ENCODE measurements at places on chromosomes 13 and 19.

DNA sequence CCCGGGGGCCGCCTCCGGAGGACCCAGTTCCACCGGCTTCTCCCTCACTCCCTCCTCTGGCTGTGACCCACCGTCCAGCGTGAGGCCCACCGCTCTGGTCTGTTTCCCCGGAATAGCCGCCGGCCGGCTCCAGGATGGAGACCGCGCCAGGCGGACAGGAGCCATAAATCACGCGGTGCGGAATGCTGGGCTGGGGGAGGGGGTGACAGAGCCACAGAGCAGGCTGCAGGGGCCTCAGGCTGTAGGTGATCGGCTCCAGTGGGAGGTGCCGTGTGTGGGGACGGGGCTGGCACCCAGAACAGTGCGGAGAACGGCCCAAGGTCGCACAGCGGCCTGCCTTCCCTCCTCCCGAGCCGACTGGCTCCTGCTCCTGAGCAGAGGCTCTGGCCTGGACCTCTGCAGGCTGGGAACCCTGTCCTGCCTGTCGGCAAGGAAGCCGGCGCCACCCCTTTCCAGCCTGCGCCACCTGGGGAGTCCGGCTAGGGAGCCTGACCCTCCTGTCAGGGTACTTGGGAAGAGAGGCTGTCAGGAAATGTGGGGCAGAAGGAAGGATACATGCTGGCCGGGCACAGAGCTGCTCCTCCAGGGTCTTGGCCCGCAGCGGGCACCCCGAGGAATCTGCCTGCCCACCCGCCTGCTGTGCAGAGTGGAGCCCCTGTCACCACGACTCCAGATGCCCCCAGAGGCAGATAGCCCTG, 8.3 kb downstream of the PIAS4 start:
- no peak for DNase-seq

- no peak for DNase-seq
These were observed 192.9 kb downstream of the DCT start for GRCh38 chr13:94286581-94286980.

DNA sequence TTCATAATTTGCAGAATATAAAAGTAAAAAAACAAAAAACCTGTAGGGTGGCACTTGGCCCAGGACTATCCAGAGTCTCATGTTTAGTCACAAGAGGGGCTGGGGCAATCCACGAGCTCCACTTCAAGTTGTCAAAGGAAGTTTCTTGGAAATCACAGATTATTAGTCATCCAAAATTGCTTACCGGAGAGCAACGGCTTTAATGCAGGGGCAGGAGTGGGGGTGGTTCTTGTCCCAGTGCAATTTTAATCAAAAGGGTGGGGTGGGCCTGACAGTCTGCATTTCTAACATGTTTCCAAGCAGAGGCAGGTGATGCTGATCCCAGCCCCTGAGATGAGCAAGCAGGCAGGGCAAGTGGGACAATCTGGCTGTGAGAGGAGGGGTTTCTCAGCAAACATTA, 233.9 kb downstream of the ABCC4 start:
- no peak for DNase-seq

DNA sequence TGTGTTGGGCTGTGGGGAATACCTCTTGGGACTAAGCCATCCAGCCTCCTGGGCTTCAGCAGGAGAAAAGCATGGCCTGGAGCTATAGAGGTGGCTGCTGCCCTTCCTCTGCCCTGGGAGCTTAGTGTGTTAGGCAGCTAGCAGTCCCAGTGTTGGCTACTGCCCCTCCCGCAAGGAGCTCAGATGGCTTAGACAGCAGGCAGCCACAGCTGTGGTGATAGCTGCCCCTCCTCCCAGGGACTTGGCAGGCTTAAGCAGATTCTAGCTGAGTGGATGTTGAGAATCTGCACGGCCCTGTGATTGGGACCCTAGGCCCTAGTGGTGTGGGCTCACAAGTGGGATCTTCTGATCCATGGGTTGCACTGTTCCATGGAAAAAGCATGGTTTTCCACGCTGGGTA, 264.5 kb downstream of the TDRD3 start:
- DNase-seq: peak; percentile 82

GRCh38 chr13:66635526-66635925, 594.6 kb downstream of the PCDH9 start:
- no peak for DNase-seq

DNA sequence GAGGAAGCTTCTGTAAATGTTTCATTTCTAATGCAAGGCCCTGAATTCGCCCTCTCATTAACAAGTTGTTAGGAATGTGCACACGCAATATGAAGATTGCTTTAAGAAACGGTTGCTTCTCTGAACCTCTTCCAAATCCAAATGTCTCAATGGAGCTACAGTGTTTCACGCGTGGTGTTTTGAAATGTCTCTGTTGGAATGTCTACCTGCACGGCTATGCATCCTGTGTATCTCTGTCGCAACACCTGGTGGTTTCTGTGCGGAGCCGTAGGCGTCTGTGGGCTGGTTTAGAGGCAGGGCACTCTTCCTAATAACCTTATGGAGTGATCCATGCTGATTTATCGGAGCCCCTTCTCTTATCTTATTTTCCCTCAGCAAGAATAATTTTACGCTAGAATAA, 1584.2 kb upstream of the SLC10A2 start:
- no peak for DNase-seq

DNA sequence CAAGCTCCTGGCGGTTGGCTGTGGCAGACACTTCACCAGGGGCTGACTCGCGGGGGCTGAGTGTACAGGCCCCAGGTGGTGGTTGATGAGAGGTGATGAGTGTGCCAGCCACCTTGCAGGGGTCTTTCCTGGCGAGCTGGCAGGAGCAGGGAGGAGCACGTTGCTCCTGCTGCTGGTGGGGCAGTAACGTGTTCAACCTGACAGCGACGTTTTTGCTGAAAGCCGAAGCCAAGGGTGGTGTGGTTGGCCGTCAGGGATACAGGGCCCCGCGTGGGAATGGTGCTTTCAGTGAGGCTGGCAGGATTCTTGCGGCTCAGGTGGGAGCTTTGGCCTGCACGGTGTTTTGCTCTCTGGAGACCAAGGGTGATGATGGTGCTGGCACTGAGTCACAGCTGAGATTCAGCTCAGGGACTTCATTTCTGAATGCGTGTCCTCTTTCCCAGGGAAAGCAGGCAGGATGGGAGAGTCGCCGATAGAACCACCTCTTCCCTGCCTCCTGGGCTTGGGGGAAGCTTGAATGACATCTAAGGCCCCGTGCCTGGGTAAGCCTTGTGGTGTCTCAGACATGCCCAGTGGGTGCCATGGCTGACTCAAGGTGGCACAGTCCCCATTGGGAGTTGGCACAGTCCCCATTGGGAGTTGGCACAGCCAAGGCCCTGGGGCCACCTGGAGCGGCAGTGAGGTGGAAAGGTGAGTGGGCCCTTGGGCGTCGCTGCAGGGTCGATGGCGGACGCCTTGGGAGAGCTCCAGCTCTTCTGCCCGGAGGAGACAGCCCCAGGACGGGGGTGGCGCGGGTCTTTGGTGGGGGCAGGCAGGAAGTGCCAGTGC, 8.8 kb downstream of the DAZAP1 start:
- DNase-seq: no peak

- DNase-seq: no peak
These were observed 80.1 kb downstream of the GGACT start for GRCh38 chr13:100508455-100508854.

DNA sequence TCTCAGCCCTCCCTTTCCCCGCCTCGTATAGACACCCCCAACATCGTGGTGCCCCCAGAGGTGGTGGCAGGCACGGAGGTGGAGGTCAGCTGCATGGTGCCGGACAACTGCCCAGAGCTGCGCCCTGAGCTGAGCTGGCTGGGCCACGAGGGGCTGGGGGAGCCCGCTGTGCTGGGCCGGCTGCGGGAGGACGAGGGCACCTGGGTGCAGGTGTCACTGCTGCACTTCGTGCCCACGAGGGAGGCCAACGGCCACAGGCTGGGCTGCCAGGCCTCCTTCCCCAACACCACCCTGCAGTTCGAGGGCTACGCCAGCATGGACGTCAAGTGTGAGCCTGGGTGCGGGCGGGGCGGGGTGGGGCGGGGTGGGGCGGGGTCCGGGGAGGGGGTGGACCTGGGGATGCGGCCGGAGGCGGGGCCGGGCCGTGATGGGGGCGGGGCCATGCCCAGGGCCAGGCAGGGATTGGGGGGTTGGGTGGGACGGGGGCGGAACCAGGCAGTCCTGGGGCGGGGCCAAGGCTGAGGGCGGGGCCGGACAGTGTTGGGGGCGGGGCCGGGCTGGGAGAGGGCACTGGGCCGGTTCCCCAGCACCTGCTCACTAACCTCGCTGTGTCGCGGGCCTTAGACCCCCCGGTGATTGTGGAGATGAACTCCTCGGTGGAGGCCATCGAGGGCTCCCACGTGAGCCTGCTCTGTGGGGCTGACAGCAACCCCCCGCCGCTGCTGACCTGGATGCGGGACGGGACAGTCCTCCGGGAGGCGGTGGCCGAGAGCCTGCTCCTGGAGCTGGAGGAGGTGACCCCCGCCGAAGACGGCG, 7.8 kb downstream of the MAG start:
- no peak for DNase-seq

DNA sequence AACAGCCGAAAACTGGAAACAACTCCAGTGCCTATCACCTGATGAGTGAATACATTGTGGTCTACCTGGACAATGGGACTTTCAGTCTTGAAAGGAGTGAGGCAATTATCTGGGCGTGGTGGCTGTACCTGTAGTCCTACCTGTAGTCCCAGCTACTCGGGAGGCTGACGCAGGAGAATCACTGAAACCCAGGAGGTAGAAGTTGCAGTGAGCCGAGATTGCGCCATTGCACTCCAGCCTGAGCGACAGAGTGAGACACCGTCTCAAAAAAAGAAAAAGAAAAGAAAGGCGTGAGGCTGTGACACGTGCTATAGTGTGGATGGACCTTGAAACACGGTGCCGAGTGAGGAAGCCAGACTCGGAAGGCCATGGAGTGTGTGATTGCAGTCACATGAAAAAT, 4.1 kb upstream of the NTN5 start:
- no peak for DNase-seq

DNA sequence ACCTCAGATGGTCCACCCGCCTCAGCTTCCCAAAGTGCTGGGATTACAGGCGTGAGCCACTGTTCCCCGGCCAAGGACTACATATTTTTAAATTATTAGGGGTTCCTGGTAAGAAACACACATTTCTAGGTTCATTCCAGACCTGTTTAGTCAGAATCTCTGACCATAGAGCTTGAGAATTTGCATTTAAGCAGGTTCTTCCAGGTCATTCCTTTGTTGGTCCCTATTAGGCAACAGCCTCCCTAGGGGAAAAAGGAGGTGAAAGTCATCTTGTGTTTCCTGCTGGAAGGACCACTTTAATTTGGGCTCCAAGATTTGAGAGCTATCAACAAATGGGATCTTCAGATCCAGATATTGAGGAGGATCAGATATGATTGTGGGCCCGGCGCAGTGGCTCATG, 16.3 kb downstream of the S1PR2 start:
- no peak for DNase-seq

- DNase-seq: no peak
These were observed 499 bp upstream of the KLK13 start for GRCh38 chr19:51065221-51065960.

GRCh38 chr19:15251749-15252397, 19.6 kb upstream of the EPHX3 start:
- DNase-seq: peak; percentile 58

GRCh38 chr13:99218969-99219368, 18.3 kb downstream of the UBAC2 start:
- DNase-seq: no peak

- peak; percentile 79 for DNase-seq
These were observed 16.6 kb upstream of the LRP3 start for GRCh38 chr19:33177417-33177979.

GRCh38 chr19:2168619-2169424, 5.1 kb downstream of the DOT1L start:
- peak; percentile 87 for DNase-seq

DNA sequence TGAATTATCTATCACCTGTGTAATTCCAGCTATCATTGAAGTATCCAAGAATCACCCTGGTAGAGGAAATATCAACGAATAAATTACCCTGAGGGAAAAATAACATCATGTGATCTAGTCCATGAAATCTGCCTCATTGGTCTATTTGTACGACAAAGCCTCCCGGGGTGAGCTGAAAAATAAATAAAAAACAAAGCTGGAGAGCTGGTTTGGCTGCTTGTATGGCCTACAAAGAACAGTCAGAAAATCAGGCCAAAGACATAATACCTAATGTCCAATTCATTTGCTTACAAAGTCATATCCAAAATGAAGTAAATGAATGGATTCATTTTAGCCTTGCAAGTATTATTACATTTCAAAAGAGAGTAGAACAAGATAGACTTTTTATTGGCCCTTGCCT, 449.9 kb downstream of the KLF12 start:
- no peak for DNase-seq

DNA sequence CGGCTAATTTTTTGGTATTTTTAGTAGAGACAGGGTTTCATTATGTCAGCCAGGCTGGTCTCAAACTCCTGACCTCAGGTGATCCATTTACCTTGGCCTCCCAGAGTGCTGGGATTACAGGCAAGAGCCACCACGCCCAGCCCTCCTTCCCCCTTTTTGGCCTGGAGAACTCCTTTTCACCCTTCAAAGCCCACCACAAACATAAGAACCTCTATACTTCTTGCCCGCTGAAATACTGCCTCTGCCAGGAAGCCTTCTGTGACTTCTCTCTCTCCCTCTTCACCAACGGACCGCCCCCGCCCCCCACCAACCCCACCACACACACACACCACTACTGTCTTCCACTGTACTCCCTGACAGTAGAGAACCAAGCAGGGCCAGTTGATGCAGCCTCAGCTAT, 2.5 kb downstream of the ZNF428 start:
- DNase-seq: no peak
